ENCODE measurements at places on chromosomes 13 and 19.

DNA sequence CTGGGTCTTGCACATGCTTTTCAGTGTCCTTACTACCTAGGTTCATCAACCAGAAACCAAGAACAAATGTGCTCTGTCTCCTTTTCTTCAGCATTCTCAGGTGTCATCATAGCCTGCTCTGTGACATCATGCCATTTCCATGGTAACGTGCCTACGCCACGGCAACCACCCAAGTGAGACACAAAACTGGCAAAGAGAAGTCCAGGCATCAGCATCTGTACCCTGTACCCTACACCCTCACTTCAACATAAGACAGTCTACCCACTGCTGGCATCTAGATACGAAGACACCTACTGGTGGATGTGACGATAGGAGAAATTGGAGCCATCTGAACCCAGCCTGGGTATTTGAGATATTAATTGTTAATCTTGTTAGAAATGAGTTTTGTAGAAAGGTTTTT is 13.3 kb downstream of the ZC3H4 start:
- no peak for DNase-seq

GRCh38 chr19:33239223-33239975 is 13.7 kb upstream of the SLC7A10 start:
- DNase-seq: no peak

DNA sequence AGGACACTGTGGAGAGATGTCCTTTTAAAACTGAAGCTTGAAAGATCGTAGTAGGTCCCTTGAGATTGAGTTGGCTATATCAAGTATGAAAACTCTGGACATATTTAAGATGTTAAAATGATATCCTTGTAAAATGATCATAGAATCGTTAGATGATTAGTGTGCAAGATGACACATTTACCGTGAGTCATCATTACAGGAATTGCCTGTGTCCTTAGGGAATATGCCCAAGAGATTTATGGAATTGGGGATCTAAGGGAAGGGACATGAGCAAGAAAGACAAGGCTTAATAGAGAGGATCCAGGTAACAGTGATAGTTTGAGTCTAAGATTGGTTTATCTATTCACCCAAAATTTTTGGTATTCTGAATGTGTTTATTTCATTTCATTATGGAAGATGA is 233.7 kb downstream of the GPC5 start:
- DNase-seq: no peak

DNA sequence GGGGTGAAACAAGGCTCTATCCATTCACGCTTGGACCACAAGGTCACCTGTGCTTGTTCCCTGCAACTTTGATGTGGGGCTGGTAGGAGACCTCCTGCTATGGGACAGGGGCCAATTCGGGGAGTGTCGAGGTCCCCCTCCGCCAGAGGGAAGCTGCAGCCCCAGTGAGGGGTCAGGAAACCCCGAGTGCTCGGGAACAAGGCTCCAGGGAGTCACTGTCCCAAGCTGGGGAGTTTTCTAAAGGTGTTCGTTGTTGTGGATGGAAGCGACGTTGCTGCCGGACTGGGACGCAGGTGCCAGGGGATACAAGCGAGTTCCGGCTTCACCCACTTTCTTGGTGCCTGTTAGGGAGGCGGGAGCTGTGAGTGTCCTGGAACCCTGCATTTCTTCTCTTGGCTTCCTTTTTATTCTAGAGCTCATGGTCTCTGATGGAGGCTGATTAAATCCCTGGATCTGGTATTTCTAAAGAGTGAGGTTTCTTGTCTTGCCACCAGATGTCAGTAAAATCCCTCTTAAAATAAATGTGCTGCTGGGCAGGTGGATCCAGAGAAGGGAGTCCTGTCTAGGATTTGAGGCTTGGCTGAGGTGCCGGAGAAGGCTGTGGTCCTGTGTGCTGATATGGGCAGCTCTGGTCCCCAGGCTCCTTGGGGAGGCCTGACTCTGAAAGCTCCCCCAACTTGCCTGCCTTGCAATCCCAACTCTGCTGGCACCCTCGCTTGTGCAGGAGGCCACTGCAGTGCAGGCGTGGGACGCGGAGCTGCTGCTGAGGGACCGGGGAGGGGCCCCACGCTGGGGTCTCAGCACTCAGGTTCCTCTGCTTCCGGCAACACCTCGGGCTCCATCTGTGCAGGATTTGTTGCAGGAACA is 153.9 kb downstream of the TEX29 start:
- DNase-seq: peak; percentile 1

- no peak for DNase-seq
Measured at GRCh38 chr13:78816592-78816991, 157.6 kb upstream of the OBI1 start.

- DNase-seq: no peak
Measured at GRCh38 chr13:49220036-49220855, at the start of gene MLNR. Gene MLNR, plus strand, starts transcription at chr13:49220338. Its CDS starts 0 bp downstream, at chr13:49220338.

- DNase-seq: no peak
Measured at GRCh38 chr19:17604372-17605025, 49.0 kb downstream of the COLGALT1 start.

GRCh38 chr19:7833225-7834099 is 3.4 kb downstream of the EVI5L start:
- no peak for DNase-seq

DNA sequence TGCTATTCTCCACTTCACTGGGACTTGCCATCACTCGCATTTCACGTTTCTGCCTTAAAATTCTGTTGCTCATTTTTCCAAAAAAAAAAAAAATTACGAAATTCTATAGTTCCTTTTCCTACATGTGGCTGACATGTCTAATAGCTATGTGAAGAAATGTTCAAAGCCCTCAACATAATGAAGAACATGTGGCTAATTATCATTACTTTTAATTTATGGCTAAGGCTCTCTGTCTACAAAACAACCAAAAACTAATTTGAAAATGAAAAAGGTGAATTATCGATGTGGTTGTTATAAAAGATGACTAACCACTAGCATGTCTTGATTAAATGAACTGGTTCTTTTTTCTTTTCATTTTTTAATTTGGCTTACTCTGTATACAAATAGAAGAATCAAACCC is 940.0 kb downstream of the EFNB2 start:
- DNase-seq: no peak

DNA sequence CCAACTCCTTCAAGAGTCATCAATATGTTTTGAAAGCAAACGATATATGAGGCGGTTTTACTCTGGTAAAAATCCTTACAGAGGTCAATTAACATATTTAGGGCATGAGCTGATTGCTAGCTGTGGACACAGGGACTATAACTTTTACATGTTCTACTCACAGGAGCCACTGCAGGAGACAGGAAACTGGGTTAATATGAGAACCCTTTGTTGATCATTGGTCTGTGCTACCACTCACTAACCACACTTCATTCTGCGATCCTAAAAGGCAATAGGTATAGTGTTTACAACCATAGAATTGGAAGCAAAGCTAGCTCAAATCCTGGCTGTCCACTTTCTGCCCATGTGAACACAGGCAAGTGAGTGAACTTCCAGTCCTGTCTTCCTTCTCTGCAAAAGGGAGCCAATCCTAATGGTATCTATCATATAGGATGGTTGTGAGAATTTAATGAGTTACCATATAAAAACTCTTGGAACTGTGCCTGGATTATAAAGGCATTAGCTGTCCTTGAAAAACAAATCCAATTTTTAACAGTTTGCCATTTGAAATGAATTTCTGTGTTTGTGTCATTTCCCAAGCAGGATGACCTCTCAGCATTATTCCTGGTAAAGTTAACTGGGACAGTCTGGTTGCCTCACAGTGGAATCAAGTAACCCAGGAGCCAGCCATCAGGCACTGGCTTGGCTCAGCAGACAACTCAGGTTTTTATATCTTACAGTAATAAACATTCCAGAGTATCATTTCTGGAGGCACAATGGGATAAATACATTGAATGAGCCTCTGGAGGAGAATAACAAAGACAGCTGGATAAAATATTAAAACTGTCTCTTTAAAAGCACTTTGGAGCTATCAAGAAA is 29.8 kb upstream of the RAP2A start:
- no peak for DNase-seq

DNA sequence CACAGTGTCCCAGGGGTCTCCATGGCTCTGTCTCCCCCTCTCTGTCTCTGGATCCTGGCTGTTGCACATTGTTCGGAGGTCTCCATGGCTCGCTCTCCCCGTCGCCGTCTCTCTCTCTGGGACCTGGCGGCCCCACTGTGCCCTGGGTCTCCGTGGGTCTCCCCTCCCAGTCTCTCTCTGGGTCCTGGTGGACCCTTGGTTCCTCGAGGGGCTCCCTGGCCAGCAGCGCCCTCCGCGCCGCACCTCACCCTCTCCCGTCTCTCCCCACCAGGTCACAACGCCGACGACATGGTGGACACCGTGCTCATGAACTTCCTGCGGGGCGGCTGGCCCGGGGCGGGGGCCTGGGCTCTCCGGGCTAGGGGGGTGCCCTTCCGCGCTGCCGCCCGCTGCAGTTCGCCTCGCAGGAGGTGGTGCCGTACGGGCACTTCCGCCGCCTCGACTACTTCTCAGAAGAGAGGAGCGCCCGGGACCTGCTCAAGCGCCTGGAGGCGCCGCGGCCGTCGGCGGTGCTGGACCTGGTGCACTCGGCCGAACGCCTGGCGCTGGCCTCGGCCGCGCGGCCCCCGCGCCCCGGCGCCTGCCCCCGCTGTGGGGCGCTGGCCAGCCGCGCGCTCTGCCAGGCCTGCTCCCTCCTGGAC is 29.1 kb downstream of the SIGLEC5 start:
- no peak for DNase-seq

- no peak for DNase-seq
Measured at GRCh38 chr19:49677231-49677900, at the start of gene PRMT1. Gene PRMT1, plus strand, starts transcription at chr19:49677271. Its CDS starts 10 bp downstream, at chr19:49677281.

DNA sequence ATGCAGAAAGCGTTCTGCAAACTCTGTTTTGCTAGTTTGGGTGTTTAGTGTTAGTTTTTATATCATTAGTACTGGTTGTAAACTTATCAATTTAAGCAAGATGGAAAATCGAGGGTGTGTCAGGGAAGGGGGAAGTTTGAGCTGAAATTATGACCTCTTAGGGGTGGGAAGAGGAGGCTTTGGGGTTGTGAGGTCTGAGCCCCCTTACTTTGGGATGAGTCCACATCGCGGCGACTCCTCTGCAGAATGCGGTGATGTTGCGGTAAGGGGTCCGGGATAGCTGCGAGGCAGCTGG is 743 bp upstream of the NDUFS7 start:
- DNase-seq: no peak

DNA sequence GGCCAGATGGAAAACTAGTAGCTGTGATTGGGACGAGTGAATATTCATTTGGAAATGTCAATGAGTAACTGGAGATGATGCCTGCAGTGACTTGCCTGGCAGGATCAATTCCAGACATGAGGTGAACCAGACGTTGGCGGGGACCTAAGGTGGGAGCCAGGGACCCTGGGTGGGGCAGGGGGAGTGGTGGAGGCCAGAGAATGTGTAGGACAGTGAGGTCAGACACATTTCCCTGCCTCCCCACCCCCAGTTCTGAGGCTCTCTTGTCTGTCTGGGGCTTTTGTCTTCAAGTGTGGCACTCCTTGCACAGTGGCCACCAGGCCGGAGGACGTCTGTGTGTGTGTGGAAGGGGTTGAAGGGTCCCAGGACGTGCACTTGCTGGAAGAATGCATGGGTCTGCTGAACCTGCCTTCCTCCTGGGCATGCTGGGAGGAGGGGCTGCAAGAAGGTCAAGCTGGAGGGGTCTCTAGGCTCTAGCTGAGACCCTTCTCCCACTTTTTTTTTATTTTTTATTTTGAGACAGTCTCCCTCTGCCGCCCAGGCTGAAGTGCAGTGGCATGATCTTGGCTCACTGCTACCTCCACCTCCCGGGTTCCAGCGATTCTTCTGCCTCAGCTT is 51.6 kb downstream of the CHST8 start:
- no peak for DNase-seq

- no peak for DNase-seq
Measured at GRCh38 chr19:45347570-45348366, 7.2 kb downstream of the KLC3 start.

DNA sequence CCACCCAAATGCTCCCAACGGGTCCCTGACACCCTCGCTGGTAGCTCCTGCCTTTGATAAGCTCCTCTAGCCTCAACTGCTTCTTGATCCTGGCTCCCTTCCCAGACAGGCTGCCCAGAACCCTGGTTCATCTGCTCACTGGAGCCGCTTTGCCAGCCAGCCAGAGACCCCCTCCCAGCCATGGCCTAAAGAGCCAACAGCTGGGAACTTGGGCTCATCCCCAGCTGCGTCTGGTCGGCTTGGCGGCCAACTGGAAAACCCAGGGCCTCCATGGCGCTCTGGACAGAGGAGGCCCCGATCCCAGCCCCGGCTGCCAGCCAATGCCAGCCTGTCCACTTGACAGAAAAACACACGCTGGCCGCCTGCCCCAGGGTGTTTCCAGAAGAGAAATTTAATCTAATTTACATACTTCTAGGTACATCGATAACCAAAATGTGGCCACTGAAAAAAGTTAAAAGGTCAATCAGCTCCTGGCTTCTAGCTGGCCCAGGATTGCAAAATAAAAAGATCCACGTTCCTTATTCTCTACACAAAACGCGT is 3.0 kb upstream of the AKAP8L start:
- DNase-seq: no peak

GRCh38 chr19:47609906-47610894 is 1.3 kb downstream of the BICRA start:
- DNase-seq: no peak

GRCh38 chr13:60148918-60149317 is 14.8 kb downstream of the DIAPH3 start:
- DNase-seq: no peak

GRCh38 chr13:30829833-30830637 is 76.0 kb upstream of the MEDAG start:
- DNase-seq: no peak

GRCh38 chr13:72504131-72504841 is 223.1 kb downstream of the MZT1 start:
- DNase-seq: no peak

- no peak for DNase-seq
Measured at GRCh38 chr19:34320277-34320676, 44.7 kb upstream of the GPI start.

GRCh38 chr13:106056851-106057250 is 478.6 kb downstream of the EFNB2 start:
- no peak for DNase-seq

GRCh38 chr13:111371720-111372119 is 51.3 kb downstream of the TEX29 start:
- no peak for DNase-seq

DNA sequence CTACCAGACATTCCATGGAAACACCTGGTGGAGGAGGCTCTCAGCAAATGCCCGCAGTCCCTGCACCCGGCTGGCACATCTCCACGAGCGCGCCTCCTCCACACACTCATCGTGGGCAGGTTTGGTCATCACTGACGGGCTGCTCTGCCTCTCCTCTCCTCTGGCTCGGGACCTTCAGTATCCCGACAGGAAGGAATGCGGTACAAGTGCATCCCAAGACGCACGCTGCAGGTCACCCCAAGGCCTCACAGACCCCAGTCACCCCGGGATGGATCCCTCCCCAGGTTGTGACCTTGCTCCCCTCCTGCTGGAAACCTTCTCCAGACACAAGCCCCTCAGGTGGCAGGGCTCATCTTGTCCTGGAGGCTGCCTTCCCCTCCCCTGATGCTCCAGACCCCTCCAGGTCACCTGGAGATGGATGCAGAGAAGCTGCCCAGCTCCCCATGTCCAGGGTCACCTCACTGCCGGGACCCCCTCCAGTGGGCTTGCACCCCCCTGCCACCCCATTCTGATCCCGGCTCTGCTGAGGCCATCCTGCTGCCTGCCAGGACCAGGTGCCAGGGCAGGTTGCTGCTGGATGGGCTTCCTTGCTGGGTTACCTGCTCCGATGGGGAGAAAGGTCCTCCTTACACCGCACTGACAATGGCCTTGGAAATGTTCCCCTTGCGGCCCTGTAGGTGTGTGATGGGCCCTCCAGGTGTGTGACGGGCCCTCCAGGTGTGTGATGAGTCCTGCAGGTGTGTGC is 29.9 kb downstream of the C13orf46 start:
- no peak for DNase-seq

All from HS-27A (cell line).